ENCODE measurements at places on chromosomes 5 and 9.

DNA sequence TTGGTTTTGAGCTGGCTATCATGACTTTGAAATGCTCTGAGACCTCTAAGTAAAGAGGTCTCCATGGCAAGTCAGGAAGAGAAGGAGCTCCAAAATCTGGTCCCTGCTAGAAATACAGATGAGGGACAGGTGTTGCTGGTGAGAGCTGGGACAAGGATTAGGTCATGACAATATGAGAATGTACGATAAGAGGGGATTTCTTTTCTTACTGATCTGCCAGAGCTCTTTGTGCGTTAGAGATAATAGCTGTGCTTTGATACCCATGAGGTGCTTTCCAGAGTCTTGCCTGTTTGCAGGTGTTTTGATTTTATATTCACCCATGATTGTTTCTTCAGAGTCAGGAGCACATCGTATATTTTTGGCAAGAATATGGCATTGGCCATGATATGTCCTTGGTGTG, 56.5 kb downstream of the ANKRD33B start:
- no peak for DNase-seq

DNA sequence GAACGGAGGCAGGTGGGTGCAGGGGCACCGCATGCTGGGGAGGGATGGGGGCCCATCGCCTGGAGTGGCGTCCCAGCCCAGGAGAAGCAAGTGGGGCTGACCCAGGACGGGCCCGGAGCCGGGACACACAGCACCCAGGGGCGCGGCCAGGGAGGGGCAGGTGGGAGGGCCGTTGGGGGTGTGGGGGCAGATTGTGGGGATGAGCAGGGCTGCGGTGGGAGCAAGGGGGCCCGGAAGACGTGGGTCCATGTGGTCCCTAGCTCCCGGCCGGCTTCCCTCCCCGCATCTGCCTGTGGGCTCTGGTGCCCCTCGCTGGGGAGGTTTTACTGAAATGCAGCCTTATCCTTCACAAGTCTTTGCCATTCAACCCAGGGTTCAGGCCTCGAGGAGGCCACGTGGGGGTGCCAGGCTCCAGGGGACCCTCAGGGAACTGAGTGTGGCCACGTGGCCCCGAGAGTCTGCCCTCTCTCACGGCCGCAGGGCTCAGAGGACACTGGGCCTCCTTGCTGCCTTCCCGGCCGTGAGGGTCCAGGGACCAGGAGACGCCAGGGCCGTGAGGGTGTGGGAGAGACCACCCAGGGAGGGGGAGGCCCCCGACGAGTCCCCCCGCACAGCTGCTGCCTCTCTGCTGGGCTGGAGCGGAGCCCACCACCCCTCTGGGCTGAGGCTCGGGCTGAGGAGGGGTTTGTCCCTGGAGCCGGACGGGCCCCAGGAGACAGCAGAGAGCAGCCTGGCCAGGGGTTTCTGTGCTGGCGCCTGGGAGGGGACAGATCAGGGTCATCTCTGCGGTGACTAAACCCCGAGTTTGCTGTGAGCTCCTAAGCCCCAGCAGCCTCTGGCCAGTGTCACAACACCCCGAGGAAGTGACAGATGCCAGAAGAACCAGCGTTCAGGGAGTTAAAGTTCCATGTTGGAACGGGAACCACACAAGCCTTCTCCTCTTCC, 35.2 kb downstream of the SLC9A3 start:
- DNase-seq, result no peak

DNA sequence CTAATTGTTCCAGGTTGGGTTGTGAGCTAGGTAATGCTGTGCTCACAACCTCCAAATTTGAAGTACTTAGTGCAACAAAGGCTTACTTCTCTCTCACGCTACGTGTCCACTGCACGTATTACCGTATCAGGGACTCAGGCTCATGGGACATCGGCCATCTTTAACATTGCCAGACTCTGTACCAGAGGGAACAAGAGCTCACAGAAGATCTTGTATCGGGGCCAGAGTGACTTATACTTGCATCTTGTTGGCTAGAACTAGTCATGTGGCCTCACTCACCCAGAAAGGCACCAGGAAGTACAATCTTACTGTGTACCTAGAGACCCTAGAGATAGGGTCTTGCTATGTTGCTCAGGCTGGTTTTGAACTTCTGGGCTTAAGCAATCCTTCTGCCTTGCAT, 81.1 kb upstream of the KLF9 start:
- no peak for DNase-seq

DNA sequence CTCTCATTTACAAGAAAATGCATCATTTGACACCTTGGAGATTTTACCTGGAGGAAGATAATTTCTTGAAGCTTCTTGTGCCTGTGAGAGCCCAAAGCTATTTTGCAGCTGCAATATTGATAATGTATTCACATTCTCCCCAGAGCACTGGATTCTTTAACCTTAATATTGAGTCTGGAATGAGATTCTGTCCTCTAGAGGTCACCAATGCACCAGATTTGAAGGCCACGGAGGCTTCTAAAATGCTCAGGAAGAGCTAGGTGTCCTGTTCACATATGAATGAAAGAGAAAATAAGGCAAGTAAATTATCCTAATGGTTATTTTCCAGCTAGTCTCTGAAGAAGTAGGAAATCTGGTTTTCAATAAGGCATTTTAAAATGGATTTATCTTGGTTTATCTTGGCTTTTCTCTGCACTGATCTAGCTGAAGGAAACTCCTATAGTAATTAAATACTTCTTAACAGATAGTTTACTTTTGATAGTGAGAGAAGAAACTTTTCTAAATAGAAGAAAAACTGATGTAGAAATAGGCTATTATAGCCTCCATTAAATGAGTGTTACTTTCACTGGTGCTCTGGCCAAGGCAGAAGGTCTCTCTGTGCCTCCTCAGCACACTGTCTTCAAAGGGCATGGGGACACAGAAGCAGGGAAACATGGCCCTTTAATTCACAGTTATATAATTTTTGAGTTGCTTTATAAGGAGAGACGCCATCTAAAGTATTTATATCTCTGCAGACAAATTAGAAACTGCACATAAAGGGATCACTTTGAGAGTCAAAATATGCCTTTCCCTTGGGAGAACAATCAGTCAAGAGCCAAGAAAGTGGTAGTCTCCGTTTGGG, 297.0 kb upstream of the ACTBL2 start:
- no peak for DNase-seq

GRCh38 chr5:150313921-150314716, 11.4 kb upstream of the ARSI start:
- DNase-seq, result no peak

DNA sequence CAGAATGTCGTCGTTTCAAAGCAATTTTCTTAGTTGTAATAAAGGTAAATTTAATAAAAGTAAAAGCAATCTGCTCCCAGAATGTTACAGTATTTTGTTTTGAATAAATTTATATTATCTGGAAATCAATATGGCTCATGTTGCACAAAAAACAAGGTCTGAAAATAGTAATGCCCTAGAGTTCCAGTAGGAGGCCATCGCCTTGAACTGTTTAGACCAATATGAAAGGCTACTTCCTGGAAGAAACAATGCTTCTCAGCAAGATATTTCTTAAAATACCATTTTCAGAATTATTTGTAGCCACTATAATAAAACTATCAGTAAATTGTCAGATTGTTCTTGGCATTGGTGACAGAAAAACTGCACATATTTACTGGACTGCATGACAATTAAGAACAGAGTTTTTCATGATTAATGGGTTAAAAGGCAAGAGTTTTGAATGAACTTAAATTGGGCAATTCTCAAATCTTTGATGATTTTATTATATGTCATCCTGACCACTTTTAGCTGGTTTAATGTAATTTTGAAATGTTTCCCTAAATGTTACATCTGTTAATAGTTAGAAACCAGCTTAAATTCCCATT, 153.2 kb downstream of the COMMD10 start:
- no peak for DNase-seq

- no peak for DNase-seq
Measured at GRCh38 chr9:87479801-87480201, 17.9 kb upstream of the DAPK1 start.

DNA sequence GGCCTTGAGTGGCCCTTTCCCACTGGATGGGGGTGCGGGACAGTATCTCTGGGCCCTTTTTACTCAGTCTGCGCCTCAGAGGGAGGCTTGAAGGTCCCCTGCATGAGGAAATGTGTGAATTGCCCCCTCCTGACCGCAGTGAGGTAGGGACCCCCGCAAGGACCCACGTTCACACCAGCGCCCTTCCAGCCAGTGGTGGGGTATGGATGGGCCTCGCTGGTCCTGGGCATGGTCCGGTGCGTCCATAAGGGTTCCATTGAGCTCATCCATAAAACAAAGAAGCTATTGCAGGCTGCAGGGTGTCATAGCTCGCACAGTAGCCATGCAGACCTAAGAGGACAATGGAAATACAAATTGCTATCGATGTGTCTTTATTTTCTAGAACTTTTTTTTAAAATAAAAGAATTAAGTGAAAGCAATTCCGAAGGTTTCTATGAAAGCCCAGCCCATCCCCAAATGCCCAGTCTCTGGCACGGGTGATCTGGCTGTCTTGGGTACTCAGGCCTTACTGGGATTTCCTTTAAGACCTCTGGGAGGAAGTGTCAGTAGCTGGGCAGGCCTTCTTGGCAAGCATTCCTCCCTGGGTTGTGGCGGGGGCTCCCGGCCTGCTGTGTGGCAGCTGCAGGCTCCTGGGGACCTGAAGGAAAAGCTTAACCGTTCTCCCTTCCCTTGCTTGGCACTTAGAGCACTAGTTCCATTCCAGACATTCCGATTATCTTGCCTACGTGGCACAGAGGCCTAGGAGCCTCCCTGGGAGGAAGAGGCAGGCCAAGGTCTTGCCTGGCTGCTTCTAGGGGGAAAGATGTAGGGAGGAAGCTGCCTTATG, 1.5 kb upstream of the SEMA5A start:
- DNase-seq, result no peak

GRCh38 chr9:129693741-129694140, 28.3 kb downstream of the PRRX2 start:
- DNase-seq, result no peak

DNA sequence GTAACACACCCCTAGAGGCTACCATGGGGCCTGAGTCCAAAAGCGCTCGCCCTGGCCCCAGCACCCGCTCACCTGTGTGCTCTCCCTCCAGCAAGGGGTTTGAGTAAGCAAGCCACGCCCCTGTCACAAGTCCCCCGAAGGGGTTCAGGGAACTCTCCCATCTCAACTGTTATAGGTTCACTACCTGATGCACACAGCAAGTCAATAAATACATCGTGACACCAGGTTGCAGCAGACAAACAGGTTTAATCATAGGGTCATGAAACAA, 8.4 kb upstream of the CREBRF start:
- no peak for DNase-seq

GRCh38 chr5:58241389-58241788, 218.5 kb downstream of the PLK2 start:
- DNase-seq, result no peak

DNA sequence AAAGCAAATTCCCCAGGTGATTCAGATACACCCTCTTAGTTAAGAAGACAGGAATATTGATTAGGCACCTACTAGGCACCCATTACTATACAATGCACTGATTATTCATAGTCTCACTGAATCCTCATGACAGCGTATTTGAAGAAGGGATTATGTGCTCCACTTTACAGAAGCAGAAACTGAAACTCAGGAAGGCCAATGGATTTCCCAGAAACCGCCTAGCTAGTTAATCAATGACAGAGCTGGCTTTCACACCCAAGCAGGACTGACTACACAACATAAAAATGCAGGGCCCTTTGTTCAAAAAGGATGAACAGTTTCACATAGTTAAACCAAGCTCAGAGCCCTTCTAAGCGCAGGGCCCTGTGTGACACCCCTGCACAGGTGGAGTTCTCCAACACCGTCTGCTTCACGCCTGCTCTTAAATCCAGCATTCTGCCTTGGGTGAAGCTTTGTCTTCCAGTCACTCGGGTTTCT, 117.3 kb downstream of the TTLL11 start:
- DNase-seq, result no peak

- no peak for DNase-seq
Measured at GRCh38 chr9:123315635-123316034, 40.4 kb upstream of the CRB2 start.

DNA sequence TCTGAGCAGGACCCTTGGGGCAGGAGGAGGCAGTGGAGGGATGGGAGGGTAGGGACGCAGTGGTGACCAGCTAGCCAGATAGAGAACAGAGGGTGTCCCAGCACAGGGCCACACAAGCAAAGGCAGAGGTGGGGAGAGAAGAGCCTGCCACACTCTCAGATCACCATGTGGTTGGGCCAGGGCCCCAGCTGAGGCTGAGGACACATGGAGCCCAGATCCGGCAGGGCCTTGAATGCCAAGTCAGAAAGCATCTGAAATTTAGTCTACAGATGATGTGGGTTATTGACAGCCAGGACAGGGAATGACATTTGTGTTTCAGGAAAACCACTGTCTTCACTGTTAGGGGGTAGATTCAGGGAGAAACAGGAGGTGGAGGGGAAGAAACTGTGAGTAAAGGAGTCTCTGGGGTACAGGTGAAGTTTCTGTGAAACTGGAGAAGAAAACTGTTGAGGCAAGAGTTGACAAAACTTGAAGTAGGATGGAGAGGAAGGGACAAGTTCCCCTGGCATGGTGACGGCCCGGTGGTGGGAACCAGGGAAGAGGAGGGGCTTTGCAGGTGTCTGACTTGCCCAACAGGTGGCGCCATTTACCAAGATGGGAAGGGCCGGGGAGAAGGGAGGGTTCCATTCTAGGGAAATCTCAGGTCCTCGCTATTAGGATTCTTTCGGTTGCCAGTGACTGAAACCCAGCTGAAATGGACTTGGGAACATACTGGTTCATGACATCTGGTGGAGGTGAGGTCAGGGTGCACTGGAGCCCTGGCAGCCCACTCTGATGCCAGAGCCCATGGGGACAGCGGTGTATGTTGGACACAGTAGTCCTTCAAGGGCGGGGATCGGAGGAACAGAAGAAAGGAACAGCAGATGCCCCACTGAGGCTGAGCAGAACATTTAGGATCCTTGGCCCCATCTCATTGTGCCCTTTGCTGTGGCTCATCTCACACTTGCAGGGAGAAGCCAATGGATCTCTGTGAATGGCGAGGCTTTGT, 100.1 kb downstream of the KCNIP1 start:
- no peak for DNase-seq

DNA sequence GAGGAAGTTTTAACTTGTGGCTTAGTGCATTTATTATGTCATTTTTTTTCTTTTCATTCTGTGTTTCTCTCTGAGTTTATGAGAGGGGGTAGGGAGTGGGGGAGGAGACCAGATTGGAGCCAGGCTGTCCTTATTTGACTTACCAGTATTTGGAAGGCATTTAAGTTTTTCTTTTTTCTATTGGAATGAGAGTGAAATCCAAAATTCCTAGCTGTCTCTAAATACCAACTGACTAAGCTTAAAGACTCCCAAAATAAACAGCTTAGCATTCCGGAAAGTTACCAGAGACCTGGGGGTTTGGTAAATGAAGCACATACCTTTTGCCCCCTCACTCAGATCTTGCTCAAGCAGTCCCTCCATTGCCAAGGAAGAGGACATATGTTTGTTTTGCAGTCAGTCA, 581.9 kb upstream of the BRINP1 start:
- DNase-seq, result no peak

DNA sequence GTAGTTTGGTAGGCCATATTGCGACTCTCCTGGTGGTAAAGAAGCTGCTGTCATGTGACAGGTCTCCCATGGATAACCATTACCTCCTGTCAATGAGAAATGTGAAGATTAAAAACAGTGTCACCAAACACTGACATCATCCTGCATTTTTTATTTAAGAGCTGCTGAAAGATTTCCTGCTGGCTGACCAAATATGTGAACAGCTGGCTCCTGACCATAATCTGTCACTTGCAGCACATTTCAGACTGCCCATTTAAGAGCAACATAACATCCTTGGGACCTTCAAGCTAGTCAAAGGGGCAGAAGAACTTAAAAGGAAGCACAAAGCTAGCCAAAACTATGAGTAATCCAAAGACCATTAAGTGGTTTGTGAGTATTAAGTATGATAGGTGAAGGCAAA, 288.0 kb downstream of the IZUMO3 start:
- no peak for DNase-seq
